ENCODE measurements at places on chromosomes 5 and 9. TPM values are rescaled to one million over a fixed set of nuclear protein-coding genes. Genes with fewer than 3 reads are reported as not detected.

DNA sequence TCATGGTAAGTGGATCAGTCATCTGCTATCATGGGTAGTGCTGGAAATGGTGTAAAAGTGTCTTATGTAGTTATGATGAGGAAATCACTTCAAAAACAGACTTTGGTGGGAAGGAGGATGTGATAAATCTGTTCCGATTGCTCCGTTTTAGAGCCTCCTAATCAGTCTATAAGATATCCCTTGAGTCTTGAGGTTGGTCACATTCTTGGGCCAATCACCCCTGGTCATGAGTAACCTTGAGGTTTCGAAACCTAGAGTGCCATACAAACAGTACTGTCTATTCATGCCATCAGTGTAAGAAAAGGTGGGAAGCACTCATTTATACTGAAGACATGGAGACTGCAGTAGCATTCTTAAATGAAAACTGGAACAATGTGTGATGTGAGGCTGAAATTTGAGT lies 45.8 kb downstream of the LRRTM2 start:
- no peak for DNase-seq

NPR3 gene
- 0.04 TPM for total RNA-seq

GRCh38 chr5:151742870-151743294 lies 15.5 kb downstream of the ATOX1 start:
- peak; percentile 77 for DNase-seq

DNA sequence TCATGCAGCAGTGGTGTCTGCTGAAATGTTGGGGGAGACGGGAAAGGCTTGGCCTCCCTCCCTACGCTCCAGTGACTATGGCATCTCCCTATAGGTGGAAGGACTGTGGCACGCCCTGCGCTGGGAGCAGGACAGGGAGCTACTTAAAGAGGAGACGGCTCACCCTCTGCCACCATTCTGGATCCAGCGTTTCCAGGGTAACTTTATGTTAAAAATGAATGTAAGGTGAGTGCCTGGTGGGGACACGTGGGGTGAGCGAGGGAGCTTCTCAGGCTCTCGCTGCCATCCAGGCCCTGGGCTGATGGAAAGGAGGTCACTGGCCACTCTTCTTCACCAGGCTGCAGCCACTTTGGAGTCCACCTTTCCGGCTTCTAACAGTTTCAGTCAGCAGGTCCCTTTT lies 15.7 kb downstream of the PAEP start:
- DNase-seq: no peak

CORO2A gene
- 30.5 TPM for total RNA-seq

- DNase-seq: no peak
Observed at GRCh38 chr9:110763568-110763967, 95.0 kb downstream of the MUSK start.

TLE1 gene
- 84.1 TPM for total RNA-seq

- no peak for DNase-seq
Observed at GRCh38 chr5:86644843-86645242, 27.1 kb downstream of the COX7C start.

RANBP3L gene
- not detected for total RNA-seq

GRCh38 chr9:108837530-108837929 lies 18.3 kb downstream of the ACTL7B start:
- DNase-seq: no peak

DNA sequence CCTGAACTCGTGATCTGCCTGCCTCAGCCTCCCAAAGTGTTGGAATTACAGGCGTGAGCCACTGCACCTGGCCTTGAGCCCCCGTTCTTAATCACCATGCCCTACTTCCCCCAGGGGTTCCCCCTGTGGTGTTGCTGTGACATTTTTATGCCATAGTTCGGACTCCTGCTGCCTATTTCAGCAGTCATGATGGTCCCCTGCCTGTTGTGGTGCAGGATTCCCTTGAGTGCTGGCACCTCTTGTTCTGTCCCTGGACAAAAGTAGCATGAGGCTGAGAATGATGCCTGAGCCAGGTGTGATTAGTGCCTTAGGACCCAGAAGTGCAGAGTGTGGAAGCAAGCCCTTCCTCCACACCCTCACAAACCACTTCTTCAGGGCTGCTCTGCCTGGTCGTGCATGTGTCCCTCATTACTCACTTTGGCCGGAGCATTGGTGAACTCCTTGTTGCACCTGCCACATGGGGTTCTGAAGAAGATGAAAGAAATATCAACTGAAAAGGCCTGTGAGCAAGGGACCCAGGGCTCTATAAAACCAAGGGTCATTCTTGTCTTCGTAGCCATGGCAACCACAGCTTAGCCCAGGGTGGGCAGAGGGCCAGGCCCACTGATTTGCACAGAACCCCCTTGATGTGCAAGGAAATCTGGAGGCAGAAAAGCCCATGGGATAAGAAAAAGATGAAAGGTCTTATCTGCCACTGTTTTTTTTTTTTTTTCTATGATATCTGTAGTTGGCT lies 228.0 kb downstream of the NTRK2 start:
- no peak for DNase-seq

POC5 gene
- total RNA-seq: 16.1 TPM

GRCh38 chr5:114332493-114332892 lies 29.4 kb upstream of the KCNN2 start:
- no peak for DNase-seq

GRCh38 chr9:91255327-91255726 lies 106.4 kb downstream of the AUH start:
- DNase-seq: no peak

FBP2 gene
- total RNA-seq: not detected

TAF11L4 gene
- not detected for total RNA-seq

GRCh38 chr9:128552153-128552743 lies at the start of gene SPTAN1:
TSS of gene SPTAN1 (plus strand) at chr9:128552587. CDS start at chr9:128566741, 14,154 bp downstream.
- DNase-seq: peak; percentile 99

IFNK gene
- total RNA-seq: not detected

PLEKHG4B gene
- total RNA-seq: 34.1 TPM

SPEF2 gene
- total RNA-seq: 0.07 TPM

GRCh38 chr5:111493031-111493430 lies 19.3 kb downstream of the STARD4 start:
- DNase-seq: no peak

EXOSC2 gene
- 61.9 TPM for total RNA-seq

GRCh38 chr5:111769541-111769940 lies 12.5 kb upstream of the NREP start:
- no peak for DNase-seq

- DNase-seq: no peak
Observed at GRCh38 chr5:10736354-10736753, 24.7 kb downstream of the DAP start.

HRH2 gene
- 5.5 TPM for total RNA-seq

GRCh38 chr9:34884747-34885189 lies 73.3 kb upstream of the PHF24 start:
- DNase-seq: no peak

GRCh38 chr5:97929383-97929782 lies 746.3 kb upstream of the RIOK2 start:
- DNase-seq: no peak

- DNase-seq: no peak
Observed at GRCh38 chr5:108560581-108560980, 178.7 kb upstream of the FBXL17 start.

- peak; percentile 36 for DNase-seq
Observed at GRCh38 chr9:137354153-137354844, 52.2 kb upstream of the NRARP start.

DNA sequence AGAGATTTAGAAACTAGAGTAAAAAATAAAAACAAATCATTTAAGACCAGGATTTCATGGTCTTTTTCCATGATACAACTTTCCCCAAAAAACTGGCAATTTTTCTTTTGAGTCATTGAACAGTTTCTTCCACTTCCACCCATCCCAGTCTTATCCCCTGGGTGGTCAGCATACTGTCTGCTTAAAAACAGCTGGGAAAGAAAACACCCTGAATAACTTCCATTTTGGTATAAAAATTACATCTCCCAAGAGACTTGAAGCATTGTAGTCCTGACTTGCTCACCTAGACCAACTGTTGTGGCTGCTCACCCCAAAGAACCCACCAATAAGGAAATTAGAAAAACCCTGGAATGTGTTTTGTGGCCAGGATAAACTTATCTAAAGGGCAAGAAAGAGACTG lies 731.3 kb downstream of the NR2F1-AS1 start:
- no peak for DNase-seq

DNA sequence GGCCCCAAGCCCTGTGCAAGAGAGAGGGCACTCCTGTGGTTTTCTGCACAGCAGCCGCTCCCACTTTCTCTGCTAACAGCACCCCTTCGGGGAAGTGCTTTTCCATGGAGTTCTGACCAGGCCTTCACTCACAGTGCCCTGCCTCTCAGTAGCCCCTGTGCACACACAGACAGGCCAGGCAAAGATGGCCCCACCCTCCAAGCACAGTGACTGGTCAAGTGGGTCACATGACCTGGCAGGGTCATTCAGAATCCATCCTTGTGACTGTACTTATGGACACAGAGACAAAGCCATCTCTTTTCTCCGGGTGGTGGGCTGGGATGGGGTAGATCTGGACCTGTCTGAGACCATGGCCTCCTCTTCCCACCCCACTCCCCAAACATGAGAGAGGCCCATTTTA lies 82.5 kb downstream of the PSD2 start:
- no peak for DNase-seq

SPATA31D4 gene
- not detected for total RNA-seq

GRCh38 chr5:35656721-35657120 lies 39.1 kb downstream of the SPEF2 start:
- no peak for DNase-seq

GRCh38 chr5:17061973-17062470 lies 125.9 kb upstream of the MYO10 start:
- DNase-seq: peak; percentile 27

- DNase-seq: no peak
Observed at GRCh38 chr5:40089269-40089668, 590.4 kb upstream of the PTGER4 start.

GRCh38 chr5:175788155-175788787 lies 83.1 kb upstream of the CPLX2 start:
- no peak for DNase-seq

CD180 gene
- not detected for total RNA-seq

DNA sequence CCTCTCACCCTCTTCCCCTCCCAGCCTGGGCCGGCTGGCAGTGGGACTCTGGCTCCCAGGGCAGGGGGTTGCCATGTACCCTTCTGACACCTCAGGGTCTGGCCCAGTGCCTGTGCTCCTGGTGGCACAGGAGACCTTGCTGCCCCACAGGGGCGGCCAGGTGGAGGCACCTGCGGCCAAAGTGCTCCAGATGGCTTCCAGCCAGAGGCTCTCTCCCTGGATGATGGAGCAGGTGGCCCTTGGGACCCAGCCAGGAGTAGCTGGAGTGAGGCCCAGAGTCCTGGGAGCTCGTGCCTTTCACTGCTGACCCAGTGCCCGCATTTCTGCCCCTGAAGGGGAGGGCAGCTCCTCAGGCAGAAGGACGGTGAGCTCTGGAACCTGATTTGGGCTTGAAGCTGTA lies 87.3 kb downstream of the NTNG2 start:
- DNase-seq: peak; percentile 23

HTR4 gene
- total RNA-seq: not detected

DNA sequence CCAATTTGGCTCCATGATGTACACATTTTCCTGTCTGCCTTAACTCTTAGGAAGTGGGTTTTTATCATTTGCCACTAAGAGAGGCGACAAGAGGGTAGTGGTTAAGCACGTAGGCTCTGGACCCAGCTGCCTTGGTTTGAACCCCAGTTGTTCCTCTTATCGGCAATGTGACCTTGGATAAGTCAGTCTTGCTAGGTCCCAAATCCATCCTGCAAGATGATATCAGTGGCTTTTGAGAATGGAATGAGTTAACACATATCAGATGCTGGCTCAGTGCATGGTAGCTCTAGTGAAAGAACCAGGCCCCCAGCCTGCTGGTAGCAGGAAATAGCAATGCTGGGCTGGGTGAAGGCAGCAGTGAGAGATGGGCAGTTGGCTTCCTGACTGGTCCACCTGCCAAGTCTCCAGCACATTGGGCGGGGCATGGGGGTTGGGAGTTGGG lies 72.5 kb downstream of the STK10 start:
- DNase-seq: no peak

DNA sequence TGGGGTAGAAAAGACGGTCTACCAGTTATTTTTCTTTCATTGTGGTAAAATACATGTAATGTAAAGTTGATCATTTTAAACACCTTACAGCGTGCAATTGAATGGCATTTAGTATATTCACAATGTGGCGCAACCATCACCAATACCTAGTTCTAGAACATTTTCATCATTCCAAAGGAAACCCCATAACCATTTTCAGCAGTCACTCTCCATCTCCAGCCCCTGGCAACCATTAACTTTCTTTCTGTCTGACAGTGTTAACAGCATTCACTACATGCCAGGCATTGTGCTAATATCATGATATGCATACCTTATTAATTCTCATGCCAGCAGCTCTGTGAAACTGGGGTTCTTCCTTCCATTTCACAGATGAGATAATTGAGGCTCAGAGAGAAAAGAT lies 32.0 kb downstream of the PTGS1 start:
- DNase-seq: no peak

HAVCR2 gene
- 0.18 TPM for total RNA-seq

RNF180 gene
- 1.2 TPM for total RNA-seq
